ENCODE measurements at places on chromosomes 3 and 15. TPM values are rescaled to one million over a fixed set of nuclear protein-coding genes. Genes with fewer than 3 reads are reported as not detected.

Gene KCNMB3
- 2.3 TPM for total RNA-seq

Gene TIMP4
- total RNA-seq: 0.98 TPM

Gene TCTA
- total RNA-seq: 22.1 TPM

Gene NR1I2
- not detected for total RNA-seq

Gene CPEB1
- not detected for total RNA-seq
